ENCODE measurements at places on chromosomes 12 and 14.

GRCh38 chr14:99592933-99593753 lies 10.9 kb downstream of the CCDC85C start:
- no peak for DNase-seq

DNA sequence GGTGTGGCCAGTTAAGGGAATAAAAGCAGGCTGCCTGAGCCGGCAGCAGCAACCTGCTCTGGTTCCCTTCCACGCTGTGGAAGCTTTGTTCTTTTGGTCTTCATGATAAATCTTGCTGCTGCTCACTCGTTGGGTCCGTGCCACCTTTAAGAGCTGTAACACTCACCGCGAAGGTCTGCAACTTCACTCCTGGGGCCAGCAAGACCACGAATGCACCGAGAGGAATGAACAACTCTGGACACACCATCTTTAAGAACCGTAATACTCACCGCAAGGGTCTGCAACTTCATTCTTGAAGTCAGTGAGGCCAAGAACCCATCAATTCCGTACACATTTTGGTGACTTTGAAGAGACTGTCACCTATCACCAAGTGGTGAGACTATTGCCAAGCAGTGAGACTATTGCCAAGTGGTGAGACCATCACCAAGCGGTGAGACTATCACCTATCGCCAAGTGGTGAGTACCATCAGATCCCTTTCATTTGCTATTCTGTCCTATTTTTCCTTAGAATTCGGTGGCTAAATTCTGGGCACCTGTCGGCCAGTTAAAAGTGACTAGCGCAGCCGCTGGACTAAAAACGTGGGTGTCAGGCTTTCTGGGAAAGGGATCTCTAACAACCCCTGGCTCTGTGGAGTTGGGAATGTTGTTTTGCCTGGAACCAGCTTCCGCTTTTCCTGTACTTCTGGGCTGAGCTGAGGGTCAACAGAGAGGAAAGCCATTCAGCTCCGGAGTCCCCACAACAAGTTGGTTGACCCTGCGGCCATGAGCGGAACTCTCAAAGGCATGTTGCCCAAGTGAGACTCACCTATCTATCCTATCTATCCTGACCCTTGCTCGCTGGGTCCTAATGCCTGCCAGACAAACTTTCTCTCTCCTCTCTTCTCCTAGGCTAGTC lies at the start of gene DHRS2:
Gene DHRS2 (plus strand): TSS at position 48 of the 895 bp plus-strand sequence. CDS start 2,501 bp downstream, outside the sequence.
- DNase-seq, result no peak

- no peak for DNase-seq
Observed at GRCh38 chr12:13293096-13293495, 96.6 kb downstream of the EMP1 start.

DNA sequence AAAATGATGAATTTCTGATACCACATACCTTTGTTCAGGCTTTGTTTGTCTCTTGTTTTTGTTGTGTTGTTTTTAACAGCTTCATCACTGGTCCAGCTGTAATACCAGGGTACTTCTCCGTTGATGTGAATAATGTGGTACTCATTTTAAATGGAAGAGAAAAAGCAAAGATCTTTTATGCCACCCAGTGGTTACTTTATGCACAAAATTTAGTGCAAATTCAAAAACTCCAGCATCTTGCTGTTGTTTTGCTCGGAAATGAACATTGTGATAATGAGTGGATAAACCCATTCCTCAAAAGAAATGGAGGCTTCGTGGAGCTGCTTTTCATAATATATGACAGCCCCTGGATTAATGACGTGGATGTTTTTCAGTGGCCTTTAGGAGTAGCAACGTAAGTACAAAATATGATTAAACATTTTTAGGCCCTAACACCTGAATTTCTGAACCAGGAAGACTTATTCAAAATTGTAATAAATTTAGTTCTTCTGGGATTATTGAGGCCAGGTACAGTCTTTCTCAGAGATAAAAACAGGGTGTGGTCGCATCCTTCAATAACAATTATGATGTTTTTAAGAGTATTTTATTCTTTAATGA lies 22.4 kb downstream of the RXYLT1 start:
- DNase-seq, result peak; percentile 24

- DNase-seq, result no peak
Observed at GRCh38 chr12:54602661-54603060, 14.2 kb upstream of the PPP1R1A start.

- no peak for DNase-seq
Observed at GRCh38 chr12:53502983-53503728, 2.1 kb downstream of the TARBP2 start.

GRCh38 chr14:71621980-71622605 lies 310.1 kb upstream of the RGS6 start:
- DNase-seq, result no peak

- peak; percentile 78 for DNase-seq
Observed at GRCh38 chr14:73753887-73754795, 40.0 kb upstream of the PNMA1 start.

DNA sequence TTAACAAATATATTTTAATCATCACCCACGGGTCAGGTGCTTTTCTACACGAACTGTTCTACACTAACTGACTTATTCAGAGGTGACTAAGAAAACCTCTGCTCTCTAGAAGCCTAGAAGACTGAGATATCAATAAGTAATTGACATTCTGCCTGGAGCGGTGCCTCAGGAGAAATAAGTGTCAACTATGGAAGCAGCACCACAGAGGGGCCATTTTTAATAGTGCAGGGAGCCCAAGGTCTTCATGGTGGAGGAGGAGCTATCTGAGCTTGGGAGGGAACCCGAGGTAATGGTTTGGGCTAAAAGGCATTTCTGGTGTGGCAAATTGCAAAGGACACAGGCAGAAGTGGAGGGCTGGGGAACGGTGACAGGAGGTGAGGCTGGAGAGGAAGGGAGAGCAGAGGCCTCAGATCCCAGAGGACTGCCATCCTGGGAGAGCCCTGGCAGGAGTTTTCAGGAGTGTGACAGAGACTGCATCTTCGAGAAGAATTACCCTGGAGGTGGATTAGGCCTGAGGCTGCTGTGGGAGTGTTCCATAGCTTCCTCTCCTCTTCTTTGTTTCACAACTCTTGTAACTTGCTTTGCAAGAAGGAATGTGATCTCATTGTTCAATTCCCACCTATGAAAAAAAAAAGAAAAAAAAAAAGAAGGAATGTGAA lies 123.1 kb downstream of the NPAS3 start:
- DNase-seq, result no peak

DNA sequence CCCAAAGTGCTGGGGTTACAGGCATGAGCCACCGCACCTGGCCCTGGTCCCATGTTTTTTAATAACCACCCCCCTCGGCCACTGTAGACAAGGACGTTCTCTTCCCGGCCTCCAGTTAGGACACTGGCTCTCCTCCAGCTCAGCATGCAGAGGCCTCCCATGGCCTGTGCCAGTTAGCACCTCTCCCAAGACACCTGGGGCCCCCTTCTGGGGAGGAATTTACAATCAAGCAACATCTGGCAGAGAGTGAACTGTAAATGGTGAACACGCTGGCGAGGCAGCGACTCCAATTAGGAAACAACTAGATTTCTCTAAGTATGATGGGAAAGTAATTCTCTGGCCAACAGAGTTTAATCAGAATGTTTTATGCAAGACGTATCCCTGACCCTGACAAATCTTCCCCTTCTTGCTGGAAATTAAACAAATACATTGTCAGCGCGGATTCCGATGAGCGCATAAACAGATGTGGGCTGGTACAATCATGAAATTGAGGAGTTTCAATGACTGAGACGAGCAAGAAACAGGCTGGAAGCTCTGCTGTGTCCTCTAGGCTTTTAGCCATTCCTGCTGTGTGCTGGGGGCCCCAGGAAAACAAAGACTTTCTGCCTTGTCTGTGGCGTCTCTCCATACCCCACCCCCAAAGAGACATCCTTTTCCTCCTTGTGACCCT lies 61.7 kb upstream of the DLK1 start:
- DNase-seq, result no peak

DNA sequence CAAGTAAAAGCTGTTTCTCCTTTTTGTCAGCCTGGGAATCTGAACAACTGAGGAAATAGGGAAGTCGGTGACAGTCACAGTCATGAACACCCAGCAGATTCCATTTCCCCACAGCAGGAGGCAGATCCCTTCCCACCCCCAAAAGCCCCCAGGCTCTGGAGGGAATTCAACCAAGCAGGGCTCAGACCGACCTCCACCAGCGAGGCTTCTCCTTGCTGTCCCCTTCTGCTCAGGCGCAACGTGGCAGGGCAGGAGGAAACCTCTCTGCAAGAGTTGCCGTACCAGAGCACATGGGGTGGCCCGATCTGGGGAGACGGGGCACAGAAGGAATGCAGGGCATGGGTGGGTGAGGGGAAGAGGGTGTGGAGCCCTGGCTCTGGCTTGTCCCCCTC lies 319 bp downstream of the GALNT6 start:
- DNase-seq, result peak; percentile 40

DNA sequence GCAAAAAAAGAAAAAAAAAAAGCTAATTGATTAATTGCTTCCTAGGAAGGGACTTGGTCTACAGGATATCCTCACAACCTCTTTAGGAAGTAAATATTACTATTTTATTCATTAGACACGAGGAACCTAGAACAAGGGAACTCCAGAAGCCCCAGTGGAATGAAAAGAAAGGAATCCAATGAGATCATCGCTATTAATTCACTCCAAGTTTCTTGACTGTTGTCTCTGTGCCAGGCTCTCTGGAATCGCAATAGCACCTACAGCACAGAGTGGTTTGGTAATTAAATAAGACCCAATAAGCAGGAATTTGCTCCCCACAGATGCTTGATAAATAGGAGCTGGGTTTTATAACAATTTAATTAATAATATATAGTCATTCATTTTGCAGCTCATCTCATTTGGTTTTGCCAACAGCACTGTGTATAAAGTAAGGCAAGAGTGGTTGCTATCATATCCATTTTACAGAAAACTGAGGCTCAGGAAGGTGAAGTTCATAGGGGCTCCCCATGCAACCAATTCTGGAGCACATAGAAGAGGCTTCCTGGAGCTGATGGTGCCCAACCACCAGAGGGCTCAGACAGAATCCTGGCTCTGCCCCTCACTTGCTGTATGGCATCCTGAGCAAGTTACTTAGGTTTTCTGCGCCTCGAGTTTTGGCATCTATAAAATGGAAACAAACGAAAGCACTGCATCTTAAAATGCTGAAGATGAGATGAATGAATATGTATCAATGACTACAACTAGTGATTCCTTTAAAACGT lies 420.2 kb downstream of the MED13L start:
- DNase-seq, result no peak

DNA sequence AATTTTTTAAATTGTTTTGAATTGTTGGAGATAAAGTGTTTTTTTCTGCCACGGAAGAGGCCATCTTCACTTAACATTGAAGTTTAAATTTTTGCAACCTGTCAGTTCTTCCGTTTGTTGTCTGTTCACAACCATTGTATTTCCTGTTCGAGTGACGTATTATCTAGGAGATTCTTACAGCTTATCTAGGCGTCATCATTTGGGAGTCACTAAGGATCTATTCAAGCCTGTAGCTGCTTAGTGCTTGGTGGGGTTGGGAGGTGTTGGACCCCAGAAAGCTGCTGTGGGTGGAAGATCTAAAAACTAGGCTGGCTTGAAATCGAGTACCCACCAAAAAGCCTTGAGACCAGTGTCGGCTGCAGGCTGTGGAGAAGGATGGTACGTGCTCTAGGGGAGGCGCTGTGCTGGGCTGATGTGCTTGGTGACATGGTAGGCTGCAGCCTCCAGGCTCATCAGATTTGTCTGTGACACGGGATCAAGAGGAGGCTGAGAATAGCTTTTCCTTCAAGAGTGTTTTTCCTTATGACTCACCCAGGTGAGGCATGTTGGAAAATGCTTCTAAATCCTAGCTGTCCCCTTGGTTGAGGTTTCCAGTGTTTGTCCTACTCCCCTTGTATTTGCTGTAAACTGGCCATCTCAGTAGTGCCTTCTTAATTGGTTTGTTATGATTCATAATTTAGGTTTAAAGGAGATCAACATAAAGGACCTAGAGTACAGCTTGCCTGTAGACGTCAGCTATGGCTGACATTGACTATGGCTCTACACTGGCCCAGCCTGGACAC lies 57.8 kb downstream of the ATG14 start:
- no peak for DNase-seq

DNA sequence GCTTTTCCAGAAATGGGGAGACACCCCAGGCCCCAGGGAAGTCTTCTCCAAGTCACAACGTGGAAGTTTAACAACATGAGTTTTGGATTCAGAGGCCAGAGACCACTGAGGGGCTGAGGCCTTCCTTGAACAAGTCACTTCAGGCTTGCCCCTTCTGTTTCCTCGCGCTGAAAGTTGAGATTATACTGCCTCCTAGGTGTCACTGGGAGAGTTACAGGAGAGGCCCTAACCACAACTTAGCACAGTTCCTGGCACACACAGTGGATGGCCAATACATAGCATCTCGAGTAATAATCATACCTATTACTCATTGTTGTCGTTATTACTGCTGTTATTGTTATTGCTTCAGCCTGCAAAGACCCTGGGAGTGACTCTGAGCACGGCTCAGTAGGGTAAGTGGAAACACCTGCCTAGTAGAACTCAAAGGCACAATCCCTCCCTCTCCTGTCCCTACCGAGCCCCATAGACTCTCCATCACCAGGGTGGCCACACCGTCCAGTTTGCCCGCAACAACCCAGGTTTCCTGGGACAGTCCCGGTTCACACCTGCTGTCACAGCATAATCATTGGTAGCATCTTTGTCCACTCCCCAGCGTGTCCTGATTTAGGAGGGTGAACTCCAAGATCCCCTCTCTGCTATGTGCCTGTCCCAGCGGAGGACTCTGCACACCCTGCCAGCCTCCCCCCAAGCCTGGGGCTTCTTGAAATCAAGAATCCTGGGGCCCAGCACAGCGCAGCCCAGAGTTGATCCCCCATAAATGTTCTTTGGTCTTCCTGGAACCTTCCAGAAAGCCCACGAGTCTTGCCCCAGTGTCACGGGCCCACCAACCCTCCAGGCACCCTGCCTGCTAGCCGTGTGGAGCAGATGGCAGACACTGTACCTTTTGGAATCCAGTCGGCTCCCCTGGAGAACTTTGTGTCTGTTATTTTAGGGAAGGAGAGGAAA lies 85.0 kb downstream of the SYNE3 start:
- DNase-seq, result peak; percentile 50

DNA sequence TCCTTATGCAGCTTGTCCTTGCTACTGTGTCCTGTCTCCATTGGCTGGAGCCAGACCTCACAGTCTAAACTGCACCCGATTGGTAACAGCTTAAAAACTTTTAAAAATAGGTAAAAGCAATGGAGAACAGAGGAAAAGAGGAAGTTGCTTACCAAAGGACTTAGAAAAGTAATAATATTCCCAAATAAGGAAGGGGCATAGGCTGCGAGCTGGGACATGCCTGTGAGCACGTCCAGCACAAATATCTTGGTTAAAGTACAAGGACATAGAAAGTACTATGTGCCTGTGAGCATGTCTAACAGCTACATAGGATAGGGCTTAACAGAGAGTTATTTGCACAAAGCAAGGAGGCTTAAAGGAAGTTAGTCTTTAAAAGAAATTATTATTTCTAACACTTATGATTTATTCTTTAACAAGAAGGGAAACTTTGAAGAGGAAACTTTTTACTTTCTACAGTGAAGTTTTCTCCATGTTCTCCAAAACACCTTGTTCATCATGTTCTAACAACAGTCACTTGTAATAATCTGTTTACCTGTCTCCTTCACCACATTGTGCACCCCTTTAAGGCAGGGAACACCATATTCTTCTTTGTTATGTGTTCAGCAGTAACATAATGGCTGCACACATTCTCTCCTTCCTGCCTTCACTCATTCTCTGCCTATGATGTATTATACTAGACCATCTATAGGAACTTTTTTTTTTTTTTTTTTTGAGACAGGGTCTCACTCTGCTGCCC lies 9.8 kb upstream of the UBE2N start:
- DNase-seq, result peak; percentile 36

GRCh38 chr14:100981809-100982208 lies 78.3 kb upstream of the RTL1 start:
- DNase-seq, result no peak

Measured in small intestine (tissue), 16 donors.